ENCODE measurements at places on chromosomes 6 and 20.
A peak's percentile ranks its signal among the peaks of the same experiment; 100 is the strongest.

DNA sequence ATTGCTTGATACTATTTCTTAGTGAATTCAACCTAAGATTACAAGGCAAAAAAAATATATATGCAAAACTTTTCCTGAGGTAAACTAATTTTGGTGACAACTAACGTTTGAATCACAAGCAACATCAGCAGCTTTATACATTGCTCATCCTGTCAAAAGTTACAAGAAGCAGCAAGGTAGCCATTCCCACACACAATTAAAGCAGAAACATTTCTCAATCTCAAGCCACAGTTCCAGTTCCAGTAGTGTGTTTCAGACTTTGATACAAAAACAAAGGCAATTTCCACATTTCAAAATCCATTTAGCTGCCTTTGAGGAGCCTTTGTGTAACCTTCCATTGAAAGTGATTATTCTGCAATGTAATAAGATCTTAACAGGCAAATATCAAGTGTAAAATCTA lies 191.0 kb downstream of the WDR27 start:
- no peak for DNase-seq

DNA sequence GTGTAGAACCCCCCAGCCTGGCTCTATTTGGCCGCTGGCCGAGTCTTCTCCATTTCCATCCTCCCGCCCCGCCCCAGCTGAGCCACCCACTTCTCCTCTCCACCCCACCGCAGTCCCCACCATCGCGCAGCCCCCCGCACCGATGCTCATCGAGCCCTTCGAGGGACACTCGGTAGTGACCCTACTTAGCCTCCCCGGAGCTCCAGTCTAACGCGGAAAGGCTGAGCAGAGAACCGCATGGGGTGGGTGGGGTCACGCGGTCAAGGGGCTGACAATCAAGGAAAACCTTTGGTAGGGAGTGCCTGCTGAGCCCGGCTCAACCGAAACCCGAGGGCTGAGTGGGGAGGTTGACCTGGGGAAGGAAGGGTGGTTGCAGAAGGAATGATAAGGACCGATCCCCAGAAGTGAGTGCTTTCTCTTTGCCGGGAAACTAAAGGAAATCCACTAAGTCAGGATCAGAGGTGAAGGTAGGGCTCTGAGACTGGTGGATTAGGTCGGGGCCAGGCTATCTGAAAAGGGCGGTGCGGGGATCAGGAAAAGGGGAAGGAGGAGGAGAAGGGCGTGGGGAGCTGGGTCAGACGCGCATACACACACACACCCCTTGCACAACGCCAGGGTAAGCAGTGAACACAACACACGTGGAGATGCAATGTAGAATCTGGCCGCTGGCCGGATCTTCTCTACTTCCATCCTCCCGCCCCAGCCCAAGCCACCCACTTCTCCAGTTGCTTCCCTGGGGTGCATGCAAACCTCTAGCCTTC lies 49.8 kb downstream of the CPXM1 start:
- DNase-seq: no peak

GRCh38 chr6:37306624-37307222 lies 47.1 kb upstream of the RNF8 start:
- DNase-seq: no peak

DNA sequence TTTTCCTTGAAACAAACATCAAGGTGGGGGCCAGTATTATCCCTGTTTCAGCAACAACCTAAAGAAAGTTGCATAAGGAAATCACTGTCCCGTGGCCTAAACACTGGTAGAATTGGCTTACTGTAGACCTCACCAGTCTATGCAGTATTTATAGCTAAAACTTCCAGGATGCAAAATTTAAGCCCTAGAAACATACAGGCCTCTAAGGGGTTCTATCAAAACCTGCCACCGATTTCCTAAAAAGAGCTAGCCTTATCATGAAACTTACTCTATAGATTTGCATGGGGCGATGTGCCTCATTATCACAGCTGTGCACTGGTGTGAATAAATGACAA lies 84.3 kb upstream of the FOXQ1 start:
- no peak for DNase-seq

DNA sequence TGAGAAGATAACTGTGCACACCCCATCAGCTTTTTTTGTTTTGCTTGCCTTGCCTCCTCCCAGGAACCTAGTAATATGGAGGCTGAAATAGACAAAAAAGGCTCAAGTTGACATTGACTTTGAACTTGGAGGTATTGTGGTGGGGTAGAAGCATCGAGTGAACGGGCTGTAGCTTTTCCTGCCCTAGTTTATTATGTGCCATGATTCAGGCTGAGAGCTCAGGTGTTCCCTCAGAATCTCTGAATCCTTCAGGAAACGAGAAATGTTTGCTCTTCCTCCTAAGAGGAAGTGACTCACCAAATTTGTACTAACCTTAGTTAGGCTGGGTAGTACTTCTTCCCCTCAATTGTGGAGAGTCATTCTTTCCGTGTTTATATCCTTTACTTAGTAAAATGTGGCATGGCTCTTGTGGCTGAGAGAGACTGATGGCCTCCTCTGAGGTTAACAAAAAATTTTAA lies 98.8 kb downstream of the SASH1 start:
- no peak for DNase-seq

DNA sequence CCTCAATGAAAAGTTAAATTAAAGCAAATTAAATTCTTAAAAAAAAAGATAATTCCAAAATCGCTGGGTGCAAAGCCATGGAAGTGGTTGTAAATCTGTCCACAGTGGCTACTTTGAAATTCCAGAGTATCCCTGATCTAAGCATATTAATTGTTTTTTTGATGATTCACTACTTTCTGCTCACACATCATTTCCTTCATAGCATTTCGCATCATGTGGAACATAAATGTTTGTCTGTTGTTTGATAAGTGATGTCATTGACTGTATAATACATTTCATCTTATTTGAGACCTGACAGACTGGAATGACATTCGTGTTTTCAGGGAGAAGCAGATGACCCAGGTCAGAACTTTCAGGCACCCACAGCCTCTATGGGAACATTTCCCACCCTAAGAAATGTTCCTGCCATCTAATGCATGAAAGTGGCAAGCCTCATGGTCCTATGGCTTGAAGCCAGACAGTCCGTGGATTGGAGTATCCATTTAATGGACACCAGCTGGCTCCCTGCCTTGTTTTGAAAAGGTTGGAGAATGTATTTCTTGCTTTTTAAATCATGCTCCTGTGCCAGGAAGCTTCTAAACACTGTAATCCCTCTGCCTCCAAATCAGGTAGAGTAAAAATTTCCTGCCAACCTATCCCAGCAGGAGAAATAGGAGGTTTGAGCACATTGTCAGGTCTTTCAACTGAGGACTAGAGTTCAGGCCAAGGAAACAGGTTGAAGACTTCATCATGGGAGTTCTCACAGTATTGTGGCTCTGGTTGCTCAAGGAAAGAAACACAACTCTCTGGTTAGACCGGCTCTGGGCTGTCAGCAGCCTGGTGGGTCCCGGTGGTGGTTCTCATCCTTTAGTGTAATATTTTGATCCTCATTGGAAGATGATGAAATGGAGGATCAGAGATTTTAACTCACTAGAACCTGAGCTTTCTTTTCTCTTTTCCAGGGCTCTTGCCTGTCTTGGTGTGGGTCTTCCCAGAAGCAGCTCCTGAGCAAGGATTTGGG lies 157.9 kb downstream of the SLC24A3 start:
- DNase-seq: no peak

DNA sequence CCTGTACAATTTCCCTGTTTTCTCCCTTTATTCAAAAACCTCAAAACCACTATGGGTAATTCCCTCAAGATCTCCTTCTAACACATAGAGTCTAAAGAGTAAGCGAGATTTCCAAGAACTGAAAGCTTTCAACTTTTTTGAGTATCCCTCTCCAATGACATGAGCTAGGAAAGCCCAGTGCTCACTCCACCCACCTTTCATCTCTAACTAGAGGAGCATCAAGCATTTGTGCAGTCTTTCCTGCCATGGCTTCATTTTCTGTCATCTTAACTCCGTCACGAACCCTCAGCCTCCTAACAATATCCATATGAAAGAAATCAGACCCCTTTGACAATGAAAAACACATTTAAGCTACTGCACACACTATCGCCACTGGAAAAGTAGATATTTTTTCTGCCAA lies 91.9 kb upstream of the SUPT3H start:
- no peak for DNase-seq

GRCh38 chr6:90393232-90393884 lies 96.7 kb upstream of the BACH2 start:
- DNase-seq: peak; percentile 29

- DNase-seq: no peak
Observed at GRCh38 chr6:107642861-107643328, 153.0 kb downstream of the SOBP start.

- DNase-seq: no peak
Observed at GRCh38 chr6:147530132-147531060, 21.9 kb downstream of the SAMD5 start.

DNA sequence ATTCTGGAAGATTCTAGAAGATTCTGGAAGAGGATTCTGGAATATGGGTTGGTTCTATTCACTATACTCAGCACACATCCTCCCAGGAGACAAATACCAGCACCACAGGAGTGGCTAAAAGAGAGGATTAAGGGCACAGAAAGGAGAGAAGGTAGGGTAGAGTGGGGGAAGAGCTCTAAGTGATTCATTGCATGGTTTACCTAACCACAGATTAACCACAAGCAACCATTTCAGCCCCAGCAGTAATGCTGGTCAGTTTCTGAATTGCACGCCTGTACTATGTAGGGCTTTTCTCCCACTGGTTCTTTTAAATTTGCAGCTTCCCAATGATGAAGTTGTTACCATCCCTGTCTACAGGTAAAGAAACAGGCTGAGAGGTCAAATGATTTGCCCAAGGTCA lies 192.7 kb upstream of the PMEPA1 start:
- DNase-seq: no peak

DNA sequence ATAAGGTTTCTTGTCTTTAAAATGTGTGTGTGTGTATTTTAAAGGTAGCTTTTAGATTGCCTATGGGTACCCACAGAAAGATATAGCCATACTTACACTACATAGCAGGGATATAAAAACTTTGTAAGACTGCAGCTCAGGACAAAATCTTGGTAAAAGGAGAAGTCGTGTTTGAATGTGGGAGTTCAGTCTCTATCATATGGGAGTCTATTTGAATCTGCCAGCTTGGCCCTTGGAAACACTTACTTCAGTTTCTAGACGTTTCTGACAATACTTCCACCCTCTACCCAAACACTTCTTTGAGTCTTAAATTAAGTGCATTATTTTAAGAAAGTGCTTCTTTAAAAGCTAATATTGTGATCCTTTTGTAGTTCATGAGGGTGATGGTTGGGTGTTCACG lies 155.7 kb downstream of the CARMIL1 start:
- DNase-seq: no peak

DNA sequence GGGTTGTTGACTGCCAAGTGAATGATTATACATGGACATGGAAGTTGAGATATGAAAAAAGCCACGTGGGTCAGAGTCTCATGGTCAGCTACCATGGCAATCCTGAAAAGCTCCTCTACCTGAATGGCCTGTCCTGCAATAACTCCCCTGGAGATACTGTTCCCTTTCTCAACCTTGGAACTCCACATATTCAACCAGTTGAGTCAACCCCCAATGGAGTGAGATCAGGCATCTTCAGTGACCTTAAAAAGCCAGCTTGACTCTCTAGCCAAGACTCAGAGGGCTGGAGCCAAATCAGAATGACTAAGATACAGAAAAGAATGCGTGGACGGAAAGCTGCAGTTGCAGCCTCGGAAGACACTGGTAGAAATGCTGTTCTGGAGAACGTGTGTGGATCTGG lies 341.3 kb downstream of the FOXA2 start:
- DNase-seq: no peak

DNA sequence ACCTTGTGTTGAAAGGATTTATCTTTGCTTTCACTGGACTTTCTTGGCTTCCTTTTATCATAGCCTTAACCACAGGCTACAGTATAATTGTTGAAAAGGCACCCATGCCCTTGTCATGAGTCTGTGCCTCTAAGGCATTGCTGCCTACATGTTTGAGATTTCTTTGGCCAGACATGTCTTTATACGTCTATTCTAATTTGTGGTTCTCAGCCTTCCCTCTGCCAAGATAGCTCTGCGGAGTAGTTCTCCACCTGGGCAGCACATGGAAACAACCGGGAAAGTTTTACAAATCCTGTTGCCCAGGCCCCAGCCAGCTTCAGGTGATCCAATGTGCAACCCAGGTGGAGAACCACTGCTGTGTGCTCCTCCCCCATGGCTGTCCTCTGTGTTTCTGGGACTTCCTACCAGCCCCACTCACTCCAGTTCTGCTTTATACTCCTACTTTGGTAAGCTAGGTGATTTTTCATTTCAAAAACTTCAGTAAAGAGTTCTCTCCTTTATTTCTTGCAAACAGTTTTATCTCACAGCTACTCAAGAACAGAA lies 159.6 kb upstream of the MYLIP start:
- DNase-seq: no peak

DNA sequence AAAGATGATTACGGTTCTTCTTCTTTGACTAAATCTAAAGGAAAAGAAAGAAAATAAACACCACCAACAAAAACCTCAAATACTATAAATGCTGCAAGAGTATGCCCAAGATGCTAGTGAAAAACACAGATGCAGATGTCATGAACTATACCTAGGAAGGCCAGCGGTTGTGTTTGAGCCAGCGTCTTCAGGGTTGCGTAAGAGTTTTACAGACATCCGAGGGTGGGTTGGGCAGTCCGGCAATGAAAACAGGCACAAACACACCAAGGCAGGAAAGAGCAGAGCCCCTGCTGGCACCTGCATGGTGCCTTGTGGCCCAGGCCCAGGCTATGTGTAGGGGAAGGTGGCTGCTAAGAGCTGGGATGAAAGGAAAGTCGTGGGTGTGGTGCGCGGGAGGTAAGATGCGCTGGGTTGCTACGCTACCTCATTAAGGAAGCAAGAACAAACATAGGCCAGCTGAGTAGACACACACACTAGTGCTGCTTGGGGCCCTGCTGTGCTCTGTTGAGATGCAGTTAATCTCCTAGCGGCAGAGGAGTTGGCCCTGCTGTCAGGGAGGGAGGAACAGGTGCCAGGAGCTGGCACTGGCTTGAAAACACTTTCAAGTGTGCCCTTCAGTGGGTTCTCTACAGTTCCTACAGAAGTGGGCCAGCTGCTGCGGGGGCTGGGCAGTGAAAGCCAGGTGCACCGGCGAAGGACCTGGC lies 170.2 kb upstream of the PLN start:
- DNase-seq: no peak

- no peak for DNase-seq
Observed at GRCh38 chr6:84605298-84605697, 159.1 kb downstream of the TBX18 start.

DNA sequence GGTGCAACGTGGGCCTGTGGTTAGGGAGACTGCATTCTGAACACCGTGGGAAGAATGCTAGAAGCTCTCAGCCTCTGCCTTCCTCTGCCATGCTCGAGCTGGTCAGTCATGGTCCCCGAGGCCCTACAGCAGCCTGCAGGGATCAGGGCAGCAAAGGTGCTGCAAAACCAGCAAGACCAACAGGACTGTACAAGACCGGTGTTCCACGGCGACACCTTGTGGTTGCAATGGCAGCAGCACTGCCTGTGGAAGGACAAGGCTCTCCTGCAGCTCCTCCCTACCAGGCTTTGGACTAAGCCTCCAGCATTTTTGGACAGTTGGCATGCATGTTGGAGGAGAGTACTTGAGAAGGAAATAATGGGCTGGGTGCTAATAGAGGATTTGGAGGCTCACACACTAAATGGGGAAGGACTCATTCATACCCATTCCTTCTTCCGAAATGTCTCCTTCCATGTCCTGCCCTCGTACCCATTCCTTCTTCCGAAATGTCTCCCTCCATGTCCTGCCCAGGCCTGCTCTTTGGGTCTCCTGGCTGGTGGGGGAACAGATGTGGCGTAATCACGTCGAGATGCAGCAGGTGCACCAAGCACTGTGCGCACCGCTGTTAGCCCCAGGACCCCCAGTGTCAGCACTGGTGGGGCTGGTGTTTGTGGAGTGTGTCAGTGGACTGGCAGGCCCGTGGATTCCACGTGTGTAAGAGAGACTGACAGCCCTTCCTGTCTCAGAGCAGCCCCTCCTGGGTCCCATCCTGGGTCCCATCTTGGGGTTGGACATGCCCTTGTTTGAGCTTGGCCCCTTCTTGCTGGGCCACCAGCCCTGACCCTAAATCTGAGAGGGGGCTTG lies 18.6 kb upstream of the MYT1 start:
- no peak for DNase-seq
